ENCODE measurements at places on chromosomes 7 and 10.

GRCh38 chr7:19920166-19920565 lies 146.7 kb upstream of the TMEM196 start:
- peak; percentile 56 for DNase-seq

GRCh38 chr7:40859965-40860543 lies 725.2 kb downstream of the SUGCT start:
- DNase-seq, result no peak

DNA sequence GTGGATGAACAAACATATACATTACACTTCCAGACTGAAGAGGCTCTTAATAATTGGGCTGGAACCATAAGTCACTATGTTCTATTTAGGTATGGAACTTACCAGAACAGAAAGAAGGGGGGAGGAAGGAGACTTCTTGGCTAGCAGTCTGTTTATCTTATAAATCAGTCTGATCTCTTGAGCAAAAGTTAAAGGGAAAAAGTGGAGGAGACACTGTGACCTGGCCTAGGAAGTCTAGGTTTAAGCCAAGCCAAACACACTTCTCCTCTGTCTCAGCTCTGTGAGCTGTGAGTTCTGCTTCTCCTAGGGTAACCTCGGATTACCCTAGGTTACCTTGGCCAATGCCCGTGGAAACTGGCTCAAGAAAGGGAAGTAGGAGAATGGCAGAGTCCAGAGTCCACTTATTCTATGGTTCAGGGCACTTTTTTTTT lies 95.2 kb downstream of the PFKFB3 start:
- no peak for DNase-seq

DNA sequence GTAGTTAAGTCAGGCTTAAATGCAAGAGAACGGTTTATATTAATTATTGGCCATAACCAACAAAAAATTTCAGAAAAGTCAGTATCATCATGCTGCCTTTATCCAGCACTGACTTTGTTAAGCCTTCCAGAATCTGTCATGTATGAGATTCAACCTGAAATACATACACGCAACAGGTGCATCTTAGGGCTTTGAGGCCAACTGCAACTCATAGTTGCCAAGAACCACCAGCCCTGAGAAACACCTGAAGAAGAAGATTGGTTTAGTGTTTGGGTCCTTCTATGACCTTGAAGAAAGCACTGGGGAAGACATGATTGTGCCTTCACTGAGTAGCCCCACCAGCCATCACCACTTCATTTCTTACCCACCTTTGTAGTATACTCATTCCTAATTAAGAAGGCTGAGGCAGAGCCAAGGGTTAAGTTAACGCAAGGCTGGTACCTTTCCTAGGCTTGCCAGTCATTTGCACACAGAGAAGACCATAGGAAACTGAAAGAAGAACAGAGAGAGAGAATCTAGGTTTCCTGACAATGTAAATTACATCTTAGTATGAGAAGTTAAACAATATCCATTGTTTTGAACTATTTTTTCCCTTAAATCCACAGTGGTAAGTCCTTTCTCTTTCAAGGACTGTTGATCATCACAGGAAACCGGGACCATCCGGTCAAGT lies 200.1 kb upstream of the PRKCQ start:
- DNase-seq, result no peak

DNA sequence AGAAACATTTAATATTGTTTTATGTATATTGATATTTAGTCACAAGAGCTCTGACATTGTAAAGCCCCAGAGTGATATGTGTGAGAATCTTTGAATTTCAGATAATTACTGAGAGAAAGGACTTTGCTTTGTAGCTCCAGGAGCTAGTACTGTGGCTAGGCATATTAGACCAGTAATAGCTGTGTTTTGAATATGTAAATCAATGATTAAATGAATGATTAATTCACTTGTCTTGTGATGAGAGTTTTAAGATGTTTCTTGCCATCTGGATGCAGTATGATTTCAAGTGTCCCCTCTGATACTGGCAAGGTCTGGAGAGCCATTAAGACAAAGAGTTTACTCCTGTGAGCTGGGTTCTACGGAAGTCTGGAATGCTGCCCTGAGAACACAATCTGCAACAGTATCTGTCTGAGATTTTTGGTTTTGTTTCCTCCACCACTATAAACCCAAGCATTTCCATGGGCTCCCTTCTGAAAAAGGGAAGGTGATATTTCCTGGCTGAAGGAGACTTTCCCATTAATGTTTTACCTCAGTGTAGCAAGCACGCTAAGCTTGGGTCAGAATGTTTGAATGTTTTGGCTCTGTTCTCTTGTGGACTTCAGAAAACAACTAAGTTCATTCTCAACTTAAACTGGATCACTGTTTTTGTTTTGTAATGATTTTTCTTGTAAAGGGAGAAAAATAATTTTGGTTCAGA lies 61.3 kb upstream of the BICC1 start:
- no peak for DNase-seq

DNA sequence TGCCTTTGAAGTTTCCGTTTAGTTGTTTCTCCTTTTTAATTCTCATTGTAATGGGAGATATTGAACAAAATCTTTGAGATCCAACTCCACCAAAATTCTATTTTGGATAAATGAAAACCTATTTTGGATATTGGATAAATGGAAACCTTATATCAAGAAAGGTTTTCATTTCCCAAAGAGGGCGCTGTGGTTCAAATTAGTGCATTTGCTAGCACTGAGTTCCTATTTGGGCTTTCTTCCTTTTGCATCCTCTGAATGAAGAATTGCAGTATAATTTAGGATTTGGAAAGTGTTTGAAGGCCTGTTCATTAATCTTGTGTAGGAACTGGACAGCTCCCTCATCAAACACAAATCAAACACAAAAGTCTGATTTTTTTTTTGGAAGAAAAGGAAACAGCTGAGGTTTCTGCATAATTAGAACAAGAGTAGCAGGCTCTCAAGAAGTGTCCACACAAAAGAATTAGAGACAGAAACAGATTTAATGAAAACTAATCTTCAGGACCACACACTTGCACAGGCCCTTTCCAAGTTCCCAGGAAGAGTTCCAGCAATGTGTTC lies 80.8 kb upstream of the KLF14 start:
- peak; percentile 70 for DNase-seq

DNA sequence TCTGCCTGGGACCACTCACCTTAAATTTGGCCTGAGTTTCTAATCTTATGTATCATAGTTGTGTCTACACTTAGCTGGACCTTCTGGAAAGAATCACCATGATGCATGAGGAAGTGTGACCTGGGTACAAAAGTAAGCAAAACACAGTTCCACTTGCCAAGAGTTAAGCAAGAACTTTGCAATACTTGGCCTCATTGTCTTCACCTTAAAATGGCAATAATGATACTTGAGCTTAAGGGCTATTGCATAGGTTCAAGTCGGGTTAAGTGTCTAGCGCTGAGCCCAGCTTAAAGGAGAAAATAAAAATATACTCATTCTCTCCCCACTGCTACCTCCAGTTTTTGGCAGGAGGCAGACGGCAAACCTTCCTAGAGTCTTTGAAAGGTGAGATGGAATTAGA lies 133.9 kb upstream of the BMPER start:
- DNase-seq, result no peak

DNA sequence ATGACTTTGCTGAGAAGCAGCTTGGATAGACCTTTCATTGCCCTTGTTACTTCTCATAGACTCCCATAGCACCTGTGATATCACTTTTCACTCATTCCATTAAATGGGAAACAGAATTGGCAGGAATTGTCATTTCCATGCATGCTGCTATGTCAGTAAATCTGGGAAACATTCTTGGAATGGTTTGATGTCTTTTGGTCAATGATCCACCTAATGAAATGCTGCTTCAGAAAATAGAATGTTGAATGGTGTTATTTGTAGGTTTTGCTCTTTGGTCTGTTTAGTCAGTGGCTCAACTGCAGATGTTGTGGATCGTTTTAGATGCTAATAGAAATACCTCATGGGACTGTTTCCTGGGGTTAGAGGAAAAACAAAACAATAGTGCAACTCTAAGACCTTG lies 127.8 kb downstream of the PLPP4 start:
- DNase-seq, result no peak

GRCh38 chr7:85000735-85001350 lies 186.0 kb downstream of the SEMA3D start:
- no peak for DNase-seq

DNA sequence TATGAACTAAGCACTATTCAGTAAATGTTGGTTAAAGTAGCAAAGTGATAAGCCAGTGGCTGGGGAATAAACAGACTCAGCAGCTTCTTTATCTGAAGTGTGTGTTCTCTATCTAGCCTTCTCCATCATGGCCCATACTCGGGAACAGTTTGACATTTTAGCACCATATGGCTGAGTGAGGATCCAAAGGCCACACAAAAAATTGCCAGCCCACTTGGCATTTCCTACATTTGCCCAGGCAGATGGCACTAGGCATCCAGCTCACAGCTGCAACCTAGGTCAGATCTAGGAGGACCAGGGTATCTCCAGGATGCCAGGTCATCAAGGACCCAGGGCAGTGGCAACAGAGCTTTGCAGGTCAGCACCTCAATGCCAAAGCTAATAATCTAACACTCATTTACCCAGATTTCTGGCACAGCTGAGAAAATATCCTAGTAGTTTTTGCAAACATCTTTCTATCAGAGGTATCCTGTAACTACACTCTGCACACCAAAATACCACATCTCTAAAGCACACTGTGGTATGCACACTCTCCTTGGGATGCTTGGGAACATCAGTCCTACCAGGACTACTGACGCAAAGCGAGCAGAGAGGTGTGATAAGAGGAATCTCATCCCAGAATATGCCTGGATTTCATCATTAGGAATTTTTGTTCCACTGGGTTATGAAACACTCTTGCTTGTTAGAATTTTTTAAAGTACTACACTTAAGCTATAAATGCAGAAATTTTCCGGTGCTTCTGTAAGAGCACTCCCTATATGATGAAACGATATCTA lies 61.7 kb downstream of the DOCK4 start:
- no peak for DNase-seq

GRCh38 chr10:13100349-13101294 lies 659 bp downstream of the OPTN start:
- DNase-seq, result peak; percentile 59

Data from ELR (cell line).